Non-pigmented ciliary epithelial cell (primary cell): ENCODE measurements at places on chromosomes 12 and 14.
A peak's percentile ranks its signal among the peaks of the same experiment; 100 is the strongest.

DNA sequence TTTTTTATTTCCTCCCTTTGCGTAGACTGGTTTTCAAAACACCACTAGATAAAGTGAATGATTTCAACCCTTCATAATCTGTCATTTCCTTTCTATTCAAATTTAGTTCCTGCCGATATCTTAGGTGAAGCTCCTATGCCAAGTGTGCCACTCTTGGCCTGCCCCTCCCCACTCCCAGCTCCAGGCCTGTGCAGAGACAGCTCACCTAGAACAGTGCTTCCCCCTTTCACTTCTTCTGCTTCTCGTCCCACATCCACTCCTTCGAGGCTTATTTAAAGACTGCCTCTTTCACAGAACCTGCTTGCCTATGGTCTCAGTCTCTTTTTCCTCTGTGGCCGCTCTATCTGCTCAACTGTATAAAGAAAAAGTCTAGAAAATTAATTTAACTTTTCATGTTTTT is 473.8 kb downstream of the RAD51B start:
- no peak for DNase-seq

- DNase-seq: no peak
Observed at GRCh38 chr14:72573725-72574417, 320.0 kb downstream of the DPF3 start.

- no peak for DNase-seq
Observed at GRCh38 chr14:61492474-61492873, 171.1 kb downstream of the PRKCH start.

GRCh38 chr12:40262657-40263056 is 37.9 kb downstream of the LRRK2 start:
- DNase-seq: no peak

DNA sequence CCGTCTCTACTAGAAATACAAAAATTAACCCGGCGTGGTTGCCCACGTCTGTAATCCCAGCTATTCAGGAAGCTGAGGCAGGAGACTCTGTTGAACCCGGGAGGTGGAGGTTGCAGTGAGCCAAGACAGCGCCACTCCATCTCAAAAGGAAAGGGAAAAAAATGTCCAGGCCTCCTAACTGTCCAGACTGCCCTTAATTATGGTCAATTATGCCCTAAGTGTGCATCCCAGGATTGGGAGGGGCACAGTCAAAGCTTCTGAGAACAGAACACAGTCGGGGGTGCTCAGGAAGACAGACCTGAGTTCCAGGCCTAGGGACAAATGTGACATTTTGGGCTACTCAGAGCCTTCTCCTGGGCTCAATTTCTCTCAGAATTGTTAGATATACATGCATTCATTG is 31.8 kb upstream of the SMUG1 start:
- DNase-seq: no peak

DNA sequence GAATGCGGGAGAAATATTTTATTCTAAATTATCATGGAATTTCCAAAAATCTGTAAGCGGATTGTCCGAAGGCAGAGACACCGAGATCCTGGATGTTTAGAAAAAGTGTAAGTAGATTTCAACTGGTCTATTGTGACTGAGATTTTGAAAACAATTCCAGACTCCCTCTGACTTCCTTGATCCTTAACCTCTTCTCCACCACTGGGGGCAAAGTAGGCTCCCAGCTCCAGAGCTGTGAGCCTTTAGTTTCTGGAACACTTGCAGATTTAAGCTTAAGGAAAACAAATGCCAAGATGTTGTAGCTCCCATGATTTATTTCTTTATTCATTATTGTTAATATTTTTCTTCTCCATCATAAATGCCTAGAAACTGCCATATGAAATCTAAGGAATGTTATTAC is 1320.5 kb upstream of the SEL1L start:
- DNase-seq: no peak

GRCh38 chr12:1716911-1717310 is 26.0 kb downstream of the ADIPOR2 start:
- peak; percentile 23 for DNase-seq

- DNase-seq: no peak
Observed at GRCh38 chr14:36513012-36513420, 7.0 kb downstream of the NKX2-1 start.

- no peak for DNase-seq
Observed at GRCh38 chr12:50102646-50103309, 1.0 kb upstream of the GPD1 start.

- DNase-seq: no peak
Observed at GRCh38 chr12:25005376-25005775, 56.5 kb upstream of the BCAT1 start.

DNA sequence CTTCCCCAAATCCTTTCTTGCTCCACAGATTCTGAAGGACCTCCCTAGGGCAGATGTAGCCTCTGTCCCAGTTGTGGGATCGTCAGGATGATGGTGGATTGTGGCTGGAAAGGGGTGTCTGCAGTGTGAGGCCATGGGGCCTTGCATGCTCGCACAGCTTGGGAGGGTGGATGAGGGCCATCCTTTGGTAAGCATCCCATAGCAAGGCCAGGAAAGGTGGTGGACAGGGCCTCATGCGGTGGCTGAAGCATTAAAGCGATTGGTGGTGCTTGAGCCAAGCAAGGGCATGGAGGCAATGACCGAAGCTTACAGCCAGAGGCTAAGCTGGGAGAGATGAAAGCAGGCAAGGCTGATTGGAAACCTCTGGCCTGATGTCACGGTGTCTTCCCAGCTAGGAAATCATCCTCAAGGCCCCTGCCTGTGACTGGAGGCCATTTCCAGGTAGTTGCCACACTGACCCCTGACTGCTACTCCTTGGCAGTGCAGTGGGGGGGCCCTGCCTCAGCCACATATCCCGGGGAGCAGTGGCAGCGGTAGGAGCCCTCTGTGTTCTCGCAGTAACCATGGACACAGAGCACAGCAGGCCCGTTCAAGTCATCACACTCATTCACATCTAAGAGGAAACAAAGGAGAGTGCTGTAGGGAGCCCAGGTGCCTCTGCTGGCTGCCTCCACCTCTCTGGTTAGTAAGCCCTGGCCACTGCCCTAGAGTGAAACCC is 7.0 kb downstream of the ISCA2 start:
- DNase-seq: no peak

GRCh38 chr12:94829552-94829951 is 173.9 kb downstream of the NDUFA12 start:
- DNase-seq: no peak

DNA sequence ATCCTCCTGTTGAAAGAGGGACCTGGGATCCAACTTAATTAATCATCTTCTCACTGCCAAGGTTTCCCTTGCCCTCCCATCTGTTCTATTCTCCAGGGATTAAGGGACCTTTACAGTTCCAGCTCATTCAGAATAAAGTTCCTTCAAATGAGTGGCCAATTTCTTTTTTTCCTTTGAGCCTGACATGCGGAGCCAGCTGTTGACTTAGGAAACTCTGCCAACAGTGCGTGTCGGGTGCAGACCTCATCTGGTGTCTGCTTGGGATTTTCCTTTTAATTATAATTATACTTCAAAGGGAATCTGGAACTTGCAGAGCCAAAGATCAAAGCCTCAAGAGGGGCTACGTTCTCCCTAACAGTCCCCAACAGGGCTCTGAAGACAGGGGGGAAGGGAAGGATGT is 64.8 kb downstream of the CCDC60 start:
- no peak for DNase-seq

DNA sequence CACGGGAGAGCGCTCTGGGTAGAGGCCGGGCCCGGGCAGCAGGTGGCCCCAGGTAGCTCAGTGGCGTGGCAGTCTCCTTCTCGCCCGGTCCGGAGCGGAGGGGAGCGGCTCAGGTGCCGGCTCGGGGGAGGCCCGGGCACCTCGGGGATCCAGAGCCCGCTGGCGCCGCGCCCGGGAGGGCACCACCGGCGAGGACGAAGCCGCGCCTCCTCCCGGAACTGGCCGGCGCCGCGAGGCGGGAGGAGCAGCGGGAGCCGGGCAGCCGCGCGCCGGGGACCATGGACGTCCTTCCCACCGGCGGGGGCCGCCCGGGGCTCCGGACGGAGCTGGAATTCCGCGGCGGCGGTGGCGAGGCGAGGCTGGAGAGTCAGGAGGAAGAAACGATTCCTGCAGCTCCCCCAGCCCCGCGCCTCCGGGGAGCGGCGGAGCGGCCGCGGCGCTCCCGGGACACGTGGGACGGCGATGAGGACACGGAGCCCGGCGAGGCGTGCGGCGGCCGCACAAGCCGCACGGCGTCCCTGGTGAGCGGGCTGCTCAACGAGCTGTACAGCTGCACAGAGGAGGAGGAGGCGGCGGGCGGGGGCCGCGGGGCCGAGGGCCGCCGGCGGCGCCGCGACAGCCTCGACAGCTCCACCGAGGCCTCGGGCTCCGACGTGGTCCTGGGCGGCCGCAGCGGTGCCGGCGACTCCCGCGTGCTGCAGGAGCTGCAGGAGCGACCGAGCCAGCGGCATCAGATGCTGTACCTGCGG is 21.5 kb upstream of the GNS start:
- DNase-seq: no peak

GRCh38 chr12:93571365-93571924 is 1.0 kb upstream of the SOCS2 start:
- no peak for DNase-seq

DNA sequence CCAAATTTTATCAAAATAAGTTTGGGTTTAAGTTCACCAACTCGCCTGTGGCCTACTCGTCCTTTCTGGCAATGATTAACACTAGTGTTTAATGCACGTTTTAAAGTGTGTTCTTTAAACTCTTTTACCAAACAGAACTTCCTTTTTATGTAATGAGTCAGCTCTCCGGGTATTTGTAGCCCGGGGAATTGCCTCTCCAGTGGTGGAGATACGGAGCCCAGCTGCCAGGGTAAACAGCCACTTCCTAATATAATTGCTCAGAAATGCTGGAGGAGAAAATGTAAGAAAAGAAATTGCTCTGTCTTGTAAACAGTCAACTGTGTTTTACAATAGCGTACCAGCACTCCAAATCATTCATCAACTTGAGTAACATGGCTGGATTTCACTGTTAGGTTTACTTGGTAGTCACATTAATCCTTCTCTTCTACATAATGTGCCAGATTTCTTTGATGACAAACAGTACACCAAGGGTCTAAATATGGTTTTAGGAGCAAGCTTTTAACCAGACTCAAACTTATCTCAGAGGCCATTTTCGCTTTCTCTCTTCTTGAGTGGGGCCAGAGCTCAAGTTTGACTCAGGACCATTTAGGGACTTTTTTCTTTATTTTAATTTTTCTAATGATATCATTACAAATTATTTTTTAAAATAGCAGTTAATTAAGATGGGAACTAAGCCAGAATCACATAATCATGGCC is 101.2 kb upstream of the SLC38A2 start:
- no peak for DNase-seq
